Fibroblast of skin of abdomen (primary cell): ENCODE measurements at places on chromosomes 11 and 22.

GRCh38 chr22:20223421-20224255 is 44.5 kb downstream of the RTN4R start:
- no peak for DNase-seq

DNA sequence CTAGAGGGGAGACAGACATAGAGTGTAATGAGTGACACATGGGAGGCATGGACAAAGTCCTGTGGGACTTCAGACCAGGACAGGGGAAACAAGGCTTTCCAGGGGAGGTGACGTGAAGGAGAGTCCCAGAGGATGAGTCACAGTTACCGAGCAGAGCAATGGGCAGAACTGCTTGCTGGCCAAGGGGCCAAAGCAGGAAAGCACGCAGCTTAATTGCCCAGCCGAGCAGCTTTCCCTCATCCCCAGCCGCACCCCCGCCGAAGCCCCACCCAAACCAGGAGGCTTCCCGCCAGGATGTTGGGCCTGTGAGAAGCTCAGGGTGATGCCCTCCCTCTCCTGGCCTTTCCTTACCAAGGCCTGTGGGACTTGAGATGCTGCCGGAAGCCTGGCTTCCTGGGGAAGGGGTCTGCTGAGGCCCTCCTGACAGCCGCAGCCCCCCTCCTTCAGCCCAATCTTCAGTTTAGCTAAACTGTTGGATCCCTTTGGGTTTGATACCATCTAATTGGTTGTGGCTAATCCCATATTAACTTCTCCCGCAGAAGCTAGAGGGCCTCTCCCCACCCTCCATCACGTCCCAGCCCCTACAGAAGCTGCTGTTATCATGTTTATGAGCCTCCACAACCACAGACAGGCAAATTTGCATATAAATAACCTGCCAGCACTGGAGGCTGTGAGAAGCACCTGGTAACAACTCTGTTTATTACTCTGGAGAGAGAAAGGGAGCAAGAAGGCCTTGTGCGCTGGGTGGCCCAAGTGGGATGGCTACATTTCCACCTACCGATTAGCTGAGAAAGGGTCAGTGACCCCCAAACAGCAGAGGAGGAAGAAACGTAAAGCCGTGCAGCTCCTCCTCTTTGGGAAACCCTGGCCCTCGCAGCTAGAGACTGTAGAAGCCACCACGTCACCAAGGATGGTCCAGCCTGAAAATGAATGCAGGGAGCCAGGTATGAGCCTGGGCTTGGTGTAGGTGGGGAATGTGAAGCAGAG is 80.0 kb downstream of the TRIM29 start:
- DNase-seq, result peak; percentile 34

DNA sequence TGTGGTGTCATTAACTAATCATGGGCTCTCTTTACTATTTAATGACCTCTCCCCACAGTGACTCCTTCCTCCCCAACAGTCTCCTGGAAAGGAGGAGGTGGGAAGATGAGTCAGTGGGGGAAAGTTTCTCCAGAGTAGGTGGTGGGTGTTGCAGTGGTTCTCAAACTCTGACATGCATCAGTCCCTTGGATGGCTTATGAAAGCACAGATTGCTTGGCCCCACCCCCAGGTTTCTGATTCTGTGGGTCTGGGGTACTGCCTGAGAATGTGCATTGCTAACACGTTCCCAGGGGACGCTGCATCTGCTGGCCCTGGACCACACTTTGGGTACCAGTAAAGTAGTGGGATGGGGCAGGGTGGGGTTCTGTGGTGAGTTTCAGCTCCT is 9.8 kb downstream of the CD82 start:
- DNase-seq, result peak; percentile 69

DNA sequence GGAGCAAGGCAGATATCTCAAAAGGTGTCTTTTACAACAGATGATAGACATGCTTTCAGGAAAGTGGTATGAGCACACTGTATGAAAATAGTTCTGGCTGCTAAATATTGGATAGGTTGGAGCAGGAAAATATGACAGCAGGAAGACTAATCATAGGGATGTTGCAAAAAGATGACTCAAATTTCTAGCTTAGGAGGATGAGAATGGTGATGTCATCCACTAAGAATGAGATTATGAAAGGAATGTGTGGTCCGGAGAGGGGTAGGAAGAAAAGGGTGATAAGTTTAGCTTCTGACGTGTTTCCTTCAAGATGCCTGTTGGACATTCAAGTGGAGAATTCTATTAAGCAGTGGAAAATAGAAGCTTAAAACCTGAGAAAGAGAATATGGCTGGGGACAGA is 46.4 kb downstream of the RCN1 start:
- peak; percentile 96 for DNase-seq

DNA sequence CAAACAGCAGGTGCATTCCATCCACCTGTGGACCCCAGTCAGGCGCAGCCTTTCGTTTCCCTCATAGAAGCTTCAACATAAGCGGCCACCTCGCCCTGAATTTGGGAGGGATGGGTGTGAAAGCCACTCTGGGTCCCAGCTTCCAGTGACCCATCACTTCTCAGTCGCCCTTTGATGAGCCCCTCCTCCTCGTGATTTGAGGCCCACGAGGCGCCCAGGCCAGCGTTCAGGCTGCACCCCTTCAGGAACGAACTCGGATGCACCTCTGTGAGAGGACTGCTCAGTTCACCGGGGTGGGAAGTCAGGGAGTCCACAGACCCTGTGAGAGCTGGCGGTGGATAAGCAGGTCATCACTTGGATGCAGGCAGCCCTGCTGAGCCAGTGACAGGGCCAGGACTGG is 1118.2 kb downstream of the BRD1 start:
- no peak for DNase-seq

- DNase-seq, result peak; percentile 28
These were observed 6.4 kb downstream of the PACSIN2 start for GRCh38 chr22:43008509-43008908.

DNA sequence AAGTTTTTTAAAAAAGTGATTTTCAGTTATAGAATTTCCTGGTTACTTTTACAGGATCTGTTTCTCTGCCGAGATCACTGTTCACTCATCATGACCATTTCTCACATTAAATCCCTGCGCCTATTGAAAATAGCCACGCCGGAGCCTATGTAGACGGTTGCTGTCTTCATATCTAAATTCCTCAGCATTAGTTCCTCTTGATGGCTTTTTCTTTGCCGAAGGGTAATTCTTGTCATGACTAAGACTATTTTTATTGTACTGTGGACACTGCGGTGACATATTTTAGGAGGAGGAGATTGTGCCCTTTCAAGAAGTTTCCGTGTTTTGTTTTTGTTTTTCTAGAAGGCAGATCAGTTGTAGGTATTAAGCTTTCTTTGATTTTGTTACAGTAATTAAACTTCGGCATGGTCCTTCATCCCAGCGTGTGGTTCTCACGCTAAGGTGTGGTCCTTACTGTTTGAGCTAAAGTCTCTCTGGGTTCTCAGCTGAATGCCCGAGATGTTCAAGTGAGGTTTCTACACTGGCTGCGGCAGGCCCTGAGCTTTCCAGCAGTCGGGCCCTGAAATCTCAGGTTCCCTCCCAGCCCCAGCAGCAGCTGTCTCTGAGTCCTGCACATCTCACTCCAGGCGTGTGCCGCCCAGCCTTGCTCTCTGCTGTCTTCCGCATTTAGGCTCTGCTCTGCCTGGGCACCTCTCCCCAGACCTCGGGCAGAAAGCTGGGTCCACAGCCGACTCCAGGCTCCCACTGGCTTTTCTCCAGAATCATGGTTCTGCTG is 1110.5 kb downstream of the TBC1D22A start:
- no peak for DNase-seq

DNA sequence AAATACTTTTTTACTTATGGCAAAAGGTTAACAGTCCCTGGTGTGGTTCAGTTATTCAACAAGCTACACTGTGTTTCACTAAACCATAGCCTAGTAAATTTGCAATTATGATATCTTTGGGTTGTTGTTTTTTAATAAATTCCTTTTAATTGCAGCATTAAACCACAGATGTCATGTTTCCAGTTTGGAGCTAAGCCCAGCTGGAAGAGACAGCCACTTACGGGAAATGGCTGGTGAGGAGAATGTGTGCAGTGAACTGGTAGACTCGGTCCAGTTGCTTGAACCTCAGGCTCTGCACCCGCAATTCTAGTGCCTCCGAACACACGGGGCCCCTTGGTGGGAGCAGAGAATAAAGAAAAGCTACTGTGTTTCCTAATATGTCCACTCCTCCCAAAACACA is 70.8 kb downstream of the WNT11 start:
- peak; percentile 31 for DNase-seq

DNA sequence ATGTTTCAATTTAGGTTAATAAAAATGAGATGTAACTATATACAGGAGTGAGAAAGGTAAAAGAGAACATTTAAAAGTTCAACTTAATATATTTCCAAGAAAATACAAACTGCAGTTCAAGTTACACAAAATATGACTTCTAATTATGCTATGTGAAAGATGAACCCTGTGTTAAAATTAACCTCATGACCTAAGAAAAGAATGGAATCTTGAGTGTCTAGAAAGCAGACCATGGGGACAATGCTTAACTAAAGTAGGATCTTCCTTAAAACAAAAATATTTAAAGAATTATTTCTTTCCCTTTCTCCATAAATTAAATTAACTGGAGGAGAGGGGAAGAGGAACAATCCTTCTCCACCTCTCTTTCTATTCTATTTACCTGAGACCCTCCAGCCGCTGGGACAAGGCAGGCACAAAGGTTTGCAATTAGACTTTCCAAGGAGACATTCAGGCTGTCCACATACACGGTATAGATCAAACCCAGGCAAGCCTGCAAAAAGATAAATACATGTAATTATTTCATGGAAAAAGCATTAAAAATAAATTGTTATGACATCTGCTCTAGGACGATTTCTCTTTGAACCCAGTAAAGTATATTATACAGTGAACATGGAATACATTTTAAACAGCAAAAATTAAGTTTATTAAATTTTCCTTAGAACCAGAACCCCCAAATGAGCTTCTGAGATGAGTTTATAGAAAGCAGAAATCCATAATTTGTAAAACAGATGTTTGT is 264.5 kb downstream of the SBF2 start:
- no peak for DNase-seq

DNA sequence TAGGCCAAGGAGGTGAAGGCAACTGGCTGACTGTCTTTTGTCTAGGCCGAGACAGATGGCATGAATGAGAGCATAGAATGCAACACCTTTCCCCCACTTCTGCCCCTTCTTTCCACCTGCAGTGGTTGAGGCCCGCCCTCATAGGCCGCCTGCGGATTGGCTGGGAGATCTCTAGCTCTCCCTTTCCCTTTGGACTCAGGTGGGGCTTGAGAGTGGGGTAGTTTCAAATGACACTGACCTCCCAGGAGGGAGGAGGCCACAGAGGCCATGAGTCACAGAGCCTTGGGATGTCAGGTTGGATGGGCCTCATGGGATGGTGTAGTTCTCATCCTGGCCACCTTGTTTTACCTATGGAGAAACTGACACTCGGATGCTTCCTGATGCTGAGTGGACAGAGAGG is 9.1 kb downstream of the MICAL2 start:
- no peak for DNase-seq

- DNase-seq, result no peak
These were observed 191 bp upstream of the DEAF1 start for GRCh38 chr11:695288-695537.

GRCh38 chr22:37126383-37126782 is 16.9 kb upstream of the TMPRSS6 start:
- DNase-seq, result no peak

DNA sequence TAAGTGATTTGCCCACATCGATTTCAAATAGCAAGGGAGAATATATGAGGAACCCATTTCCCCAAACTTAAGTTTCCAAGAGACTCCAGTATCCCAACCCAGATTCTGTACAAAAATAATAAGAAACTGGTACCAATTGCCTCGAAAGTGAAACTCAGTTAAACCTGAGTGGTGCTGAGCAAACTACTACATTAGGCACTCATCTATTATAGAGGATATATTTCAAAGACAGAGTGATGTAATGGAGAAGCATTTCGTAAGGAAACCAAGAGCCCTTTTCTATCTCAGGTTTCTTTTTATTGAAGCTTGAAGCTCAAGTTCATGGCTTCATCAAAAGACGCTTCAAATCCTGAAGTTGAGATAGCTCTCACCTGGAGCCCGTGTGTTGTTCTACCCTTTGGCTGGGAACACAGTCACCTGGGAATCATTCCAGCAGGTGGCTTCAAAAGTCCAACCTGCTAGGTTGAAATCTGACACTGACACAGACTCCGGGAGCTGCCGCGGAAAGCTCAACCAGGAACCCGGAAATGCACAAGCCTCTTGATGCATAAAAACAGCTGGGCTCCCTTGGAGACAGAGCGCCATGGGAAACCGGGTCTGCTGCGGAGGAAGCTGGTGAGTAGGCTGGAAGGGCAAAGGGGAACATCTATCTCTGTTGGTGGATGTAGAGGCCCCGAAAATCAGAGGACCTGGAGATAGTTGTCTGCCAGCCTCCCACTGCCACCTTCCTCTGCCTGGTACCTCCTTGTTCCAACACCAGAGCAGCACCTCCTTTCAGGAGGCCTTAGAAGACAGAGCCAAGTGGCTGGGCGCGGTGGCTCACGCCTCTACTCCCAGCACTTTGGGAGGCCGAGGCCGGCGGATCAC is at the start of gene C11orf52:
C11orf52 (plus strand) TSS at position 524 of the 867 bp plus-strand sequence; CDS start at position 584, 60 bp downstream.
- DNase-seq, result no peak

- DNase-seq, result peak; percentile 80
These were observed 27.2 kb upstream of the A4GALT start for GRCh38 chr22:42747701-42748513.

DNA sequence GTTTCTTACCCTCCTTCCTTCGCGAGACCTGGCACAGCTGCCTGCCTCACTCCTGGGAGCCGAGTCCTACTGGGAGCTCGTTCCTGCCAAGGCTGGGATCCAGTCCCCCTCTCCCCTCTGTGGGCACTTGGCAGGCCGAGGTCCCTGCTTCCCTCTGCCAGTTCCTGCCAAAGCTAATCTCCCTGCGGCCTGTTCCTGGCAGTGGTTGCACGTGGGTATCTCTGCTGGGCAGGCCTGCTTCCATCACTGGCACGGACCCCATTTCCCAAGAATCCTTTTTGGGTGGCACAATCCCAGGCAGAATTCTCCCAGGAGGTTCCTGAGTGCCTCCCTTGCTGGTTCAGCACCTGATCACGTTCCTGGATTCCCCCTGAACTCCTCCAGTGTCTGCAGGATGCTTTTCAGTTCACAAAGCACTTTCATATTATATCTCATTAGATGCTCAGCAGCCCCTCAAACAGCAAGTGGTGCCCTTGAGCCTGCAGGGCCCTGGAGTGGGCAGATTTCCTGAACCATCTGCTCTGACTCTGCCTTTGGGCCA is 96.5 kb downstream of the RRM1 start:
- DNase-seq, result no peak

GRCh38 chr11:67240576-67241389 is 25.5 kb upstream of the GRK2 start:
- DNase-seq, result peak; percentile 64
